Omental fat pad (tissue), 4 donors: ENCODE measurements at places on chromosomes 16 and 17.

GRCh38 chr16:31493506-31494125 is 10.7 kb downstream of the SLC5A2 start:
- no peak for DNase-seq

DNA sequence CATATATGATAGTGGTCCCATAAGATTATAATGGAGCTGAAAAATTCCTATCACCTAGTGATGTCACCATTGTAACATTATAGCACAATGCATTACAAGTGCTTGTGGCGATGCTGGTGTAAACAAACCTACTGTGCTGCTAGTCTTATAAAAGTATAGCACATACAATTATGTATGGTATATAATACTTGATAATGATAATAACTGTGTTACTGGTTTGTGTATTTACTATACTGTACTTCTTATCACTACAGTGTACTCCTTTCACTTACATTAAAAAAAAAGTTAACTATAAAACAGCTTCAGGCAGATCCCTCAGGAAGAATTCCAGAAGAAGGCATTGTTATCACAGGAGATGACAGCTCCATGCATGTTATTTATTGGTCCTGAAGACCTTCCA is 122.0 kb upstream of the NACA2 start:
- no peak for DNase-seq

- DNase-seq = no peak
These were observed 58.2 kb upstream of the DLX4 start for GRCh38 chr17:49910858-49911204.

- peak; percentile 58 for DNase-seq
These were observed 58.4 kb downstream of the SRL start for GRCh38 chr16:4183237-4184037.

DNA sequence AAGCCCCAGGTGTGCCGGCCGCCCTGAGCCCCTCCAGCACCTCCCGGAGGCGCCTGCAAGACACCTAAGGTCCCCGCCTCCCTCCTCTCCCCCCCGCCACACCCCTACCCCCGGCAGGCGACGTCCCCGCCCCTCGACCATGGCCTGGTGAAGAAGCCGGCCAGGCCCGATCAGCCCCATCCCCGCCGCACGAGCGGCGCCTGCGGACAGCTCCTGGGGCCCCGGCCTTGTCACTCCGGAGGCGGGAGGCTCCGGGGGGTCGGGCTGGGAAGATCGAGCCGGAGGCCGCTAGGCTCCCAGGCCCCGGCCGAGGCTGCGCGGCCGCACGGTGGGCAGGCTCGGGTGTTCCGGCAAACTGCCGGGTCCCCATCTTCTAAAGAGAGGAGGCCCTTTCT is 405 bp upstream of the ACE start:
- DNase-seq = no peak

GRCh38 chr16:89157778-89158177 is 13.8 kb upstream of the CDH15 start:
- DNase-seq = no peak

- no peak for DNase-seq
These were observed 18.9 kb upstream of the GOSR2 start for GRCh38 chr17:46903762-46904672.

GRCh38 chr17:6796017-6796886 is 20.2 kb downstream of the FBXO39 start:
- DNase-seq = no peak

DNA sequence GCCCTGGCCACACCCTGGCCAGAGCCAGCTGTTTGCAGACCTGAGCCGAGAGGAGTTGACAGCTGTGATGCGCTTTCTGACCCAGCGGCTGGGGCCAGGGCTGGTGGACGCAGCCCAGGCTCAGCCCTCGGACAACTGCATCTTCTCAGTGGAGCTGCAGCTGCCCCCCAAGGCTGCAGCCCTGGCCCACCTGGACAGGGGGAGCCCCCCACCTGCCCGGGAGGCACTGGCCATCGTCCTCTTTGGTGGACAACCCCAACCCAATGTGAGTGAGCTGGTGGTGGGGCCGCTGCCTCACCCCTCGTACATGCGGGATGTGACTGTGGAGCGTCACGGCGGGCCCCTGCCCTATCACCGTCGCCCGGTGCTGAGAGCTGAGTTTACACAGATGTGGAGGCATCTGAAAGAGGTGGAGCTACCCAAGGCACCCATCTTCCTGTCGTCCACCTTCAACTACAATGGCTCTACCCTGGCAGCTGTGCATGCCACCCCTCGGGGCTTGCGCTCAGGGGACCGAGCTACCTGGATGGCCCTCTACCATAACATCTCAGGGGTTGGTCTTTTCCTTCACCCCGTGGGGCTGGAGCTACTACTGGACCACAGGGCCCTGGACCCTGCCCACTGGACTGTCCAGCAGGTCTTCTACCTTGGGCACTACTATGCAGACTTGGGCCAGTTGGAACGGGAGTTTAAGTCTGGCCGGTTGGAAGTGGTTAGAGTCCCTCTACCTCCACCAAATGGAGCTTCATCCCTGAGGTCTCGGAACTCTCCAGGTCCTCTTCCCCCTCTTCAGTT is 578 bp downstream of the AOC2 start:
- no peak for DNase-seq

- DNase-seq = no peak
These were observed 82.6 kb downstream of the CDK5R1 start for GRCh38 chr17:32569171-32570080.

- DNase-seq = peak; percentile 43
These were observed 75.9 kb upstream of the TNRC6C start for GRCh38 chr17:77882481-77883212.

DNA sequence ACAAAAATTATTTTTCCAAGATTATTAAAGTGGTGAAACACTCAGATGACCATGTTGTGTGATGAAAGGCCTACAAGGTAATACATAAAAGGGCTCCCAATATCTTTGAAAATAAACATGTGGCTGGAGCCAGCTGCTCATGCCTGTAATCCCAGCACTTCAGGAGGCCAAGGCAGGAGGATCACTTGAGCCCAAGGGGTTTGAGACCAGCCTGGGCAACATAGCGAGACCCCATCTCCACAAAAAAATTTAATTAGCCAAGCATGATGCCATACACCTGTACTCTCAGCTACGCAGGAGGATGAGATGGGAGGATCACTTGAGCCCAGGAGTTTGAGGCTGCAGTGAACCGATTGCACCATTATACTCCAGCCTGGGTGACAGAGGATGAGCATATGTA is 26.8 kb downstream of the SIAH1 start:
- no peak for DNase-seq

DNA sequence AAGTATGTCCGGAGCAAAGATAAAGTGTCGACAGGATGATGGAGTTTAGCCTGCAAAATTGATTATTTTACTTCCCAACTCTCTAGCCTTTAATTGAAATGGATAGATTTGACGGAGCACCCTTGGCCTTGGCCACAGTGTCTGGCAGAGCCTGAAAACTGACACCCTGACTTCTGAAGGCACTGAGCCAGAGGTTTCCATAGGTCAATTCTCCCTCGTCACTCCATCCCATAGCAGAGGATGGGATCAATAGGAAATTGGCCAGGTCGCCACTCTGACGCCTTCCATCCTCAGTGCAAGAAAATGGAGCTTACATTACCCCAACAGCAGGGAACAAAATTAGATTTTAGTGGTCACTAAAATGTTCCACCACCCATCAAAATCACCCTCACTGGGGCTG is 90.4 kb upstream of the CDH11 start:
- DNase-seq = no peak

GRCh38 chr16:963913-964312 is 6.9 kb downstream of the LMF1 start:
- DNase-seq = no peak

- DNase-seq = no peak
These were observed 3.5 kb downstream of the CDH13 start for GRCh38 chr16:82630219-82630618.

DNA sequence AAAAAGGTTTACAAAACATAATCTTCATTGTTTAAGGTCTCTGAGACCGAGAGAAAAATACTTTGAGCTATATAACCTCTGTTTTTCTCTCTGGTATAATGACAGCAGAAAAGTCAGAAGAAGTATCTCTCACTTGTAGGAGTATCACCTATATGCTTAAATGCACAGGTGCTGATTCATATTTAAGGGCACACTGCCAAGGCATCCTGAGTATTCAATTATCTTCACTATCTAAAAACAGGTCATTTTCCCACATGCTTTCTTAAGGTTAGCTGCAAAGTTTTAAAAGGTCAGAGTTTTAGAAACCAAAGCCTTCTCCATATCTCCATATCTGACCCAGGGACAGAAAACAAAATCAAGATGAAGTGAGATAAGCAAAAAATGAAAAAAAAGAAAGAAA is 99.3 kb upstream of the C17orf78 start:
- DNase-seq = no peak

- no peak for DNase-seq
These were observed 52.6 kb downstream of the CCDC57 start for GRCh38 chr17:82160075-82160474.

GRCh38 chr17:75130632-75131277 is 787 bp downstream of the NT5C start:
- no peak for DNase-seq
